Activated CD4-positive, CD25-positive, alpha-beta regulatory T cell (primary cell): ENCODE measurements at places on chromosomes 16 and 17.

DNA sequence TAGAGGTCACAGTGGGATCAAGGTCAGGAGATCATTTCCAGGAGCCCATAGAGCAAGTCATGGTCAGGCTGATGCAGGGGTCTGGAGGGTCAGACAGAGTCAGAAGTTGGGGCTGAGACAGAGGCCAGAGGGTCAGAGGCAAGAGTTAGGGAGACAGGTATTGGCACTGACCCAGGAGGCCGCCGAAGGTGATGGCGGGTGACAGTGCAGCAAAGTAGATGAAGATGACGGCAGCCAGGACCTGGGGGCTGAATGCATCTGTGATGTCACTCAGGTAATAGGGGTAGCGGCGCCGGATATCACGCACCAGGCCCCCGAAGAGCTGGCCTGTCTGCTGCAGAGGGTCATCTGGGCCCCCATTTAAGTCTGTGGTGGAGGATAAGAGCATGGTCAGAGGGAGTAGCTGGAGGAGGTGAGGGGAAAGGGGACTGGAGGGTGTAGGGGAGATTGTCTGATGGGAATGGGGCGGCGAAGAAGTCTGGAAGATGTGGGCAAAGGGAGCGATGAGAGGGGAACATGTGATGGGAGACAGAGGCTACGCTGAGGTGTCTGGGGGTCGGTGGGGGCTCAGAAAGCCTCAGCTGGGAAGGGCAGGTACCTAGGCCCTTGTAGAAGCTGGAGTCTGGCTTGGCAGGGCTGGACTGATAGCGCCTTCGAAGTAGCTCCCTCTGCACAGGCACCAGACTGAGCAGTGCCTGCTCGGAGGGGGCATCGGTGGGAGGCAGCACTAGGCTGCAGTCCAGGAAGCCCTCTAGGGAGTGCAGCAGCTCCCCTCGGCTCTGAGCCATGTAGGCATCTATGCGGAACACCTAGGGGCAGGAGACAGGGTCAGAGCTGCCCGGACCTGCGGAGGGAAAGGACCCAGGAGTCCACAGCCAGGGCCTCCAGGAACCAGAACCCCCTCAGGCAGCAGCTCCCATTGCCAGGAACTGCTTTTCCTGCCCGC lies 9.8 kb downstream of the SLC4A1 start:
- DNase-seq, result no peak

- no peak for DNase-seq
Observed at GRCh38 chr16:82185012-82185411, 15.0 kb upstream of the MPHOSPH6 start.

GRCh38 chr16:72493716-72494415 lies 321.9 kb upstream of the PMFBP1 start:
- DNase-seq, result no peak

DNA sequence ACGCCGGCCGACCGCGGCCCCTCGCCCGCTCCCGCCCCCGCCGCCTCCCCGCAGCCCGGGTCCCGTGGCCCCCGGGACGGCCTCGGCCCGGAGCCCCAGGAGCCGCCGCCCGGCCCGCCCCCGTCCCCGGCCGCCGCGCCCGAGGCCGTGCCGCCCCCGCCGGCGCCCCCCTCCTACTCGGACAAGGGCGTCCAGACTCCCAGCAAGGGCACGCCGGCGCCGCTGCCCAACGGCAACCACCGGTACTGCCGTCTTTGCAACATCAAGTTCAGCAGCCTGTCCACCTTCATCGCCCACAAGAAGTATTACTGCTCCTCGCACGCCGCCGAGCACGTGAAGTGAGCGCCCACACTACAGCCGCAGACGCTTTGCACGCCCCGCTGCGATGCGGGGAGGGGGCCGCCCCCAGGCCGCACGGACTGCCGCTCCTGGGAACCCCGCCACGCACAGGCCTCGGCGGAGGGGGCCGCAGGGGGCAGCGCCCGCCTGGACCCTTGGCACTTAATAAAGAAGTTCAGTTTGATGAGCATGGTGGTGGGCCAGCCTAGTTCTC lies 35.5 kb upstream of the ZC3H18 start:
- DNase-seq, result no peak

DNA sequence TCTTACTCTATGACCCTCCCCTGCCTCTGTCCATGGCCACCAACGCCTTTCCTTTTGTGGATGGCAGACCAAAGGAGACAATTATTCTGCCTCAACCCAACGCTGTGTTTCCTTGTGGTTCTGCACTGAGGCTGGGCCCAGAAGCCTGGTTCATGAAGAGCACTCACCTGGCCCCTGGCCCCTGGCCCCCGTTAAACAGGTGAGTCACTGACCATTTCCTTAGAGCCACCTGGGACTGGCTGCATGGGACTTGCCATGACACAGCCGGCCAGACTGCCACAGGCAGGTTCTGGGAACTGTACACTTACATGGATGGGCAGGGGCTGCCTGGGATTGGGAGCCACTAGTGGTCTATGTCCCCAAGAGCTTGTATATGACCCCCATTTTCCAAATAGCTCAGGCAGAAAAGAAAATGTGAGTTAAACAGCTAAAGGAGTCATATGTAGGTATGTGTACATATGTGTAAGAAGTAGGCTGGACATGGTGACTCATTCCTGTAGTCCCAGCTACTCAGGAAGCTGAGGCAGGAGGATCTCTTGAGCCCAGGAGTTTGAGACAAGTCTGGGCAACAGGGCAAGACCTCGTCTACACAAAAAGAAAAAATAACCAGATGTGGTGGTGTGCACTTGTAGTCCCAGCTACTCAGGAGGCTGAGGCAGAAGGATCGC lies 181.9 kb upstream of the CACNG5 start:
- no peak for DNase-seq

DNA sequence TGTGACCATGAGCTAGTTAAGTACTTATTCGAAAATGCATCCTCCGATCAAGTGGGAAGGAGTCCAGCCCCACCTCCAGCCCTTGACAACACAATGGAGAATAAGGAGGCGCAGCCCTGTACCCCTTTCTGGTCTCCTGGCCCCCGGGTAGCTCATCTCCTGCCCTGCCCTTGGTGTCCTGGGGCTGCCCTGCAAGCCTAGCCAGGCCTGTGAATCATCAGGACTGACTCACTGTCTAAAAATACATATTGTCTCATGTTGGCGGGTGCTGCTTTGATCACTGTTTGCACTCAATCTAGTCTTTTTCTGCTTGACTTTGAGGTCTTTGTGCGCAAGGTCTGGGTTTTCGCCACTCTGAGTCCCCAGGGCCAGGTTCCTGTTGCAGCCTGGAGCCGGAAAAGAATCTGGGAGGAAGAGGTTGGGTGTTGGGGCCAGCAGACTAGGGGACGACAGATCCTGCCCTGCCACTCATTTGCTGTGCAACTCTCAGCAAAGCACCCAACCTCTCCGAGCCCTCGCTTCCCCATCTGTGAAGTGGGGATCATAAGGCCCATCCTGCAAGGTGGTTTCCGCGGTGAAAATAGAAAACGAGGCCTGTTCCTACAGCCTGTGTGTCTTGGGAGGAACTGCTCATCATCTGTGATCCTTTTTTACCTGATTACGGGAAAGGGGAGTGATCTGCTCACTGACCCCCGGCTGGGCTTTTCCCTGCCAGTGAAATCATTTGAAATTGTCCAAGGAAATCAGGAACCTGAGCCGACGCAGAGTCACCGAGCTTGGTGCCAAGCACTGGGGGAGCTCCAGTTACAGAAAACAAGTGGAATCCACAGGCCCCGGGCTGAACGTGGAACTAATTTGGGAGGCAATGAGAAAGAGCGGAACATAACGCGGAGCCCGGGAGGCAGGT lies 230.4 kb downstream of the PARN start:
- no peak for DNase-seq

DNA sequence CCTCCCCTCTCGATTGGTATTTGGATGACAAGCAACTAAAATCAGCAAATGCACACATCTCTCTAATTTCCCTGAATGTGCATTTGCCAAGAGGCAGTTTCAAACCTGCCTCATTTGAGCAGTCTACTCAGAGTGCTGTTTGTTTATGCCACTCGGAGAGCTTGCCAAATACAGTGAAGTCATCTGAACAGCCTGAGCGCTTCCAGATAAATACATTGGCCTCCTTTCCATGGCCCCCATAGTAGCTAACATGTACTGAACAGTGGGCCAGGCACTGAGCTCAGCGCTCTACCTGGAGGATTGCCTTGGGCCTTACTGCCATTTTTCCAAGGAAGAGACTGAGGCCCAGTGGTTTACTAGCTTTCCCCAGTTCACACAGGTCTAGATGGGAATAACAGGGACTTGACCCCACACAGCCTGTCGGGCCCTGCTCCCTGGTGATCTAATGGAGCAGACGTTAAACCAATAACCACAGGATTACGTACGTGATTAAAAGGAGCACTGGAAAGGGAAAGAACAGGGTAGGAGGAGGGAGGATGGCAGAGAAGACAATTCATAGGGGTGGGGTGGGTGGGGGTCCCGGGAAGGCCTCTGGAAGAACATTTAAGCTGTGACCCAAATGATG lies 18.7 kb upstream of the ANKRD40CL start:
- DNase-seq, result no peak

- no peak for DNase-seq
Observed at GRCh38 chr17:82235775-82236141, 6.9 kb downstream of the SLC16A3 start.

- no peak for DNase-seq
Observed at GRCh38 chr16:29876594-29877249, 13.7 kb upstream of the CDIPT start.
